Mesendoderm (in vitro differentiated cells): ENCODE measurements at places on chromosomes 11 and 22.

GRCh38 chr11:113351068-113351450, 36.5 kb upstream of the ANKK1 start:
- no peak for DNase-seq
- no peak overlapping the region for H3K27ac ChIP-seq
- H3K36me3 ChIP-seq = no peaks in the 10 kb centered on the region
- no peak overlapping the region for H3K4me3 ChIP-seq

DNA sequence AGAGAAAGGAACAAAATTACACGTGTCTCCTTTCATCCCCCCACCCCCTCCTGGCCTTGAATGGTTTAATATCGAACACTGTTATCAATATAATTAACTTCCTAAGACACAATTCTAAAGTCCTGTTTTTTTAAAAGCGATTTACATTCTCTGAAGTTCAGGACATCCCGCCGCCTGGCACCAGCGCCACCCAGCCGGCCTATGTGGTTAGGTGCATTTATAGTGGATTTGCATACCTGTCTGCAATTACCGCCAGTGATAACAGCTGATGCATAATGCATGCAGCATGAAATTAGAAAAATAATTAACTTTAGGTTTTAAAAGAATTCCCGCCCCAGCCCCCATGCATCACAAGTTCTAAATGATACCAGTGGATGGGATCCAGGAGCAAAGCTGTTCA, 58.6 kb downstream of the MACROD1 start:
- no peak for DNase-seq
- no peaks in the 10 kb centered on the region for H3K36me3 ChIP-seq

GRCh38 chr11:20668131-20668809, 1.1 kb upstream of the NELL1 start:
- no peak overlapping the region for H3K27ac ChIP-seq
- no peak overlapping the region for H3K4me3 ChIP-seq
- peaks cover 3% of the 10 kb centered on the region for H3K4me1 ChIP-seq
- H3K27me3 ChIP-seq = peaks cover 38% of the 10 kb centered on the region
- DNase-seq = no peak

DNA sequence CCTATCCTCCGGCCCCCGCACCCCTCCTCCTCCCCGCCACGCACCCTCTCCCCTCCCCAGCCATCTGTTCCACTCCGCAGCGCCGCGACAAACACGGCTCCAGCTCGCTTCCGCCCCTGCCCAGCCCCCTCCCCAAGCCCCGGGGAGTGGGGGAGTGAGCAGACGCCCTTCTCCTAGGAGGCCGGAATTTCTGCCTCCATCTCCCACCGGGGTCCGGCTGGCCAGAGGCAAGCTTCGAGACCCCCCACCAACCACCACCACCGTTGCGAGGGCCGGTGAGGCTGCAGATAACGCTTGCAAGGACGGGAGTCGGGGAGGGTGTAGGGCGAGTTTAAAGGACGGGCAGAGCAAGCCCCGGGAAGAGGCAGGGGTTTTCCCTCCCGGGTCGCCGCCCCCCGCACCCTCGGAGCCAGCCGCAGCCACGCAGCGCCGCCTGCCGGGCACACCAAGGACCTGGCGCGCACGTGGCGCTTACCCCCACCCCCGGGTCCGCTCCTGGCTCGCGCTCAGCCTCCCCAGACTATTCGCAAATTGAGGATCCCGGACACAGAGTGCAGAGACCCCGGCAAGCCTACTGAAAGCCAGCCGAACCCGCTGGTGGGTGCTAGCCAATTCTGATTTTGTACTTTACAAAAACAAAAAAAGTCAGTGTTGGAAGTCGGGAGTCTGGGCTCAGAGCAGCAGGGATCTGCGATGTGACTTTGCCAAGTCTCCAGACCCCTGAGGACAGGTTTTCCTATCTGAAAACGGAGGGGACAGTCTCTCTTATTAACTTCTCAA, 22.6 kb downstream of the RTN4RL2 start:
- peak; percentile 69 for DNase-seq
- H3K27me3 ChIP-seq = peaks cover 3% of the 10 kb centered on the region
- peak overlapping the region; percentile 8 for H3K4me3 ChIP-seq
- H3K4me1 ChIP-seq = peaks cover 4% of the 10 kb centered on the region
- no peaks in the 10 kb centered on the region for H3K36me3 ChIP-seq

DNA sequence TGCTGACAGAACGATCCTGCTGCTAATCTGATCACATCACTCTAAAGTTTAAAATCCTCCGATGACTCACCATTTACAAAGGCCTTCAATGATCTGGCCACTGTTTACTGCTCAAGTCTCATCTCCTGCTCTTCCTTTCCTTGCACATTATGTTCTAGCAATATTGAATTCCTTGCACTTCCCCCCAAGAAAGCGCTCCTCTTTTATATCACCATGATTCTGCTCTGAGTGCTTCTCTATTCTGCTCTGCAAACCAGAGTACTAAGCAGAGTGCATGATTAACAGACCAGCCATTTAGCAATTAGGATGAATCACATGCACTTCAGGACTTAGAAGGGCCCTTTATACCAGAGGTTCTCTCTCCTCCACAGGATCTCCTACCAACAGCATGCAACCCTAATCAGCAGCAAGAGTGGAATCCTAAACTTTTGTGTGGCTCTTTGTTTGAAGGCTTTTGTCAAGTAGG, 1122.8 kb upstream of the CCDC90B start:
- H3K27ac ChIP-seq = no peak overlapping the region
- DNase-seq = peak; percentile 70
- no peaks in the 10 kb centered on the region for H3K36me3 ChIP-seq
- no peaks in the 10 kb centered on the region for H3K27me3 ChIP-seq
- no peaks in the 10 kb centered on the region for H3K4me1 ChIP-seq

DNA sequence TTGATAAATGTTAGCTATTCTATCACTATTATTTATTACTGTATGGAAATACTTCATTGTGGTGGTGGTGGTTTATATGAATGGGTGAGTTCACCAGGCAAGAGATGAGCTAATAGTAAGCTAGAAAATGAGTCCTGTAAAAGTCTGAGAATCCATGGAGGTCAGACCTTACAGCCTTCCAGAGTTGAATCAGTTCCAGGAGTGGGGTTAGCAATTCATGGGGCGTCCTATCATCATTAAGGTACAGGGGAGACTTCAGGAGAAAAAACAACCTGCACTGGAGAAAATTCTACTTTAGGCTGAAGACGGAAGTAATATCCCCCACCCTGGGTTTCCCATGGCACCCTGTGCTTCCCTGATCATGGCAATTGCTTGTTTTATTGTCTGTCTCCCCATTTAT, 6.5 kb downstream of the SYT13 start:
- no peaks in the 10 kb centered on the region for H3K4me1 ChIP-seq
- DNase-seq = no peak
- no peaks in the 10 kb centered on the region for H3K27me3 ChIP-seq
- no peak overlapping the region for H3K27ac ChIP-seq

DNA sequence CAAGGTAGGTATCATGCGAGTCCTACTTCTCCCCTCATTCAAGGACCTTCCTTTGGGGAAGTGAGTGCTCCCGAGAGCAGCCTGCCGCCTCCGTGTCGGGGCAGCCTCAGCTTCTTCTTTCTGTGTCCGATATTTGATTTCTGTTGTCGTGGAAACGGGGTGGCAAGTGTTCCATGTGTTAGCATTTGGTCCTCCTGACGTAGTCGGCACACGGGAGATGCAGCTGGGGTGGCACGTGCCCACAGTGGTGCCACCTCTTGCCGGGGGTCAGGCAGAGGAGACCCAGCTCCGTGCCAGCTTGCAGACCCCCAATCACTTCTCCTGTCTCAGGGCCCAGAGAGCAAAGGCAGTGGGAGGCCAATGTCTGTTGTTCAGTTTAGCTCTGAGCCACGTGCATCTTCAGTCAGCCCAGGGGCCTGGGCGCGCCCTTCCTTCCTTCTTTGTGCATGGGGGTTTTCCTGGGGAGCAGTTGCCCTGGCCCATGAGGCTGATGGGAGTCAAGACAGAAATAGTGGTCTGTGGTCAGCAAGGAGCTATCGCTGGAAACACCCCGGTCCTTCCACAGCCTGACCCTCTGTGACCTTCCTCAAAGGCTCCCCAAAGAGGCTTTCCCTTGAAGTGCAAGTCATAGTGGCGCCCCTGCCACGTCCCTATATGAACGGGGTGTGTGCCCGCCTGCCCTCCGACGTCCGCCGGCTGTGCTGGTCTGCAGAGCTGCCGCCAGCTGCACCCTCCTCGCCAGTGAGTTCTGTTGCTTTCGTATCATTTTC, 44.5 kb downstream of the PARVB start:
- no peaks in the 10 kb centered on the region for H3K4me1 ChIP-seq
- no peak overlapping the region for H3K4me3 ChIP-seq
- H3K36me3 ChIP-seq = no peaks in the 10 kb centered on the region
- DNase-seq = no peak
- H3K27me3 ChIP-seq = no peaks in the 10 kb centered on the region

GRCh38 chr11:116043857-116044256, 539.6 kb upstream of the CADM1 start:
- DNase-seq = no peak
- no peak overlapping the region for H3K27ac ChIP-seq
- H3K27me3 ChIP-seq = no peaks in the 10 kb centered on the region

- H3K36me3 ChIP-seq = no peaks in the 10 kb centered on the region
- DNase-seq = peak; percentile 66
- H3K4me3 ChIP-seq = no peak overlapping the region
- H3K27me3 ChIP-seq = no peaks in the 10 kb centered on the region
These were observed 5.0 kb downstream of the UQCR10 start for GRCh38 chr22:29772170-29772641.

GRCh38 chr22:42171946-42172719, 41.5 kb upstream of the CYP2D6 start:
- peaks cover 22% of the 10 kb centered on the region for H3K4me1 ChIP-seq
- DNase-seq = no peak
- H3K27ac ChIP-seq = no peak overlapping the region
- H3K27me3 ChIP-seq = no peaks in the 10 kb centered on the region
- no peak overlapping the region for H3K4me3 ChIP-seq
- H3K36me3 ChIP-seq = no peaks in the 10 kb centered on the region

- no peaks in the 10 kb centered on the region for H3K27me3 ChIP-seq
- H3K27ac ChIP-seq = no peak overlapping the region
These were observed 31.2 kb downstream of the C22orf42 start for GRCh38 chr22:32127904-32128303.

DNA sequence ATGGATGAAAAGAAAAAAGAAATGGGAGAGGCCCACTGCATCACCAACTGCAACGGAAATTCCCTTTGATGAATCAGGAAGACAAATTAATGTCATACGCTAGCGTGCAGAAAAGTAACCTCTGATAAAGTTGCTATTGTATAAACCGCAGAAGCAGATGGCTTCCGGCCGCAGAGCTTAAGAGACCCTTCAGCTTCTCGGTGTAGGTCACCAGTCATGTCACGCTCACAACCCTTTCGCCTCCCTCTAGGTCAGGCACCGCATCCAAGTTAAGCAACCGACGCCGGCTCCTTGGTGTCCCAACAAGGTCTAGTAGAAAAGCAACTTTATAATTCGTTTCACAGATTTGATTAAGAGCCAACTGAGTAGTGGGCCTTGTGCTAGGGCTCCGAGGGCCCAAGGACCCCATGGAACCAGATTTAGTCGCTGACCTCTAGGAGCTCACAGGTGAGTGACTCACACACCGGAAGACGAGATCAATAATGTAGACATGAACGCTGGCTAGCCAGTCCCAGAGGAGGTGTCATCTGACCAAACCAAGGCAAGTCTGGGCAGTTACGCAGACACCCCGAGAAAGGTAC, 1.2 kb upstream of the ZFP91 start:
- peak overlapping the region; percentile 83 for H3K27ac ChIP-seq
- H3K4me3 ChIP-seq = peak overlapping the region; percentile 96
- H3K27me3 ChIP-seq = no peaks in the 10 kb centered on the region
- H3K36me3 ChIP-seq = no peaks in the 10 kb centered on the region

GRCh38 chr11:85379066-85379465, 248.1 kb downstream of the DLG2 start:
- H3K4me1 ChIP-seq = no peaks in the 10 kb centered on the region
- no peaks in the 10 kb centered on the region for H3K27me3 ChIP-seq
- H3K36me3 ChIP-seq = no peaks in the 10 kb centered on the region
- DNase-seq = no peak

- peaks cover 2% of the 10 kb centered on the region for H3K4me1 ChIP-seq
- no peaks in the 10 kb centered on the region for H3K27me3 ChIP-seq
- DNase-seq = no peak
- no peaks in the 10 kb centered on the region for H3K36me3 ChIP-seq
These were observed 12.4 kb downstream of the NF2 start for GRCh38 chr22:29615705-29616327.

GRCh38 chr22:17091851-17092250, 7.1 kb downstream of the IL17RA start:
- no peak overlapping the region for H3K4me3 ChIP-seq
- no peaks in the 10 kb centered on the region for H3K27me3 ChIP-seq
- H3K36me3 ChIP-seq = no peaks in the 10 kb centered on the region
- no peaks in the 10 kb centered on the region for H3K4me1 ChIP-seq
- DNase-seq = no peak

DNA sequence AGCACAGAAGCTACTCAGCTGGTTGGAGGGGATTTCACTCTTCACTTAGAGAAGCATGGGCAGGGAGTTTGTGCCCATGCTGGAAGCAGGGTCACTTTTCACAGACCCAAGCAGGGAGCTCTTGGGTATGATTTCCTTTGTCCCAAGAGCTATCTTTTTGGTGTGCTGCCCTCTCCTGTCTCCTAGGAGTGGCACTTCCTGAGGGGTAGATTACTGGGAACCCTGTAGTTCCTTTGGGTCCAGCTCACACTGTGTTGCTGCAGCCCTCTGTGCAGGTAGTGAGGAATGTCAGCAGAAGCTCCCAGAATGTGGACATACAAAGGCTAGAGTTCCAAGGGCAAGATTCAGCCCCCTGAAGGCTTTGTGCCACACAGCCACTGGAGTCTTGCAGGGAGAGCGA, 537.1 kb upstream of the ANO3 start:
- DNase-seq = peak; percentile 60
- H3K36me3 ChIP-seq = no peaks in the 10 kb centered on the region
- H3K4me3 ChIP-seq = no peak overlapping the region
- H3K4me1 ChIP-seq = no peaks in the 10 kb centered on the region

DNA sequence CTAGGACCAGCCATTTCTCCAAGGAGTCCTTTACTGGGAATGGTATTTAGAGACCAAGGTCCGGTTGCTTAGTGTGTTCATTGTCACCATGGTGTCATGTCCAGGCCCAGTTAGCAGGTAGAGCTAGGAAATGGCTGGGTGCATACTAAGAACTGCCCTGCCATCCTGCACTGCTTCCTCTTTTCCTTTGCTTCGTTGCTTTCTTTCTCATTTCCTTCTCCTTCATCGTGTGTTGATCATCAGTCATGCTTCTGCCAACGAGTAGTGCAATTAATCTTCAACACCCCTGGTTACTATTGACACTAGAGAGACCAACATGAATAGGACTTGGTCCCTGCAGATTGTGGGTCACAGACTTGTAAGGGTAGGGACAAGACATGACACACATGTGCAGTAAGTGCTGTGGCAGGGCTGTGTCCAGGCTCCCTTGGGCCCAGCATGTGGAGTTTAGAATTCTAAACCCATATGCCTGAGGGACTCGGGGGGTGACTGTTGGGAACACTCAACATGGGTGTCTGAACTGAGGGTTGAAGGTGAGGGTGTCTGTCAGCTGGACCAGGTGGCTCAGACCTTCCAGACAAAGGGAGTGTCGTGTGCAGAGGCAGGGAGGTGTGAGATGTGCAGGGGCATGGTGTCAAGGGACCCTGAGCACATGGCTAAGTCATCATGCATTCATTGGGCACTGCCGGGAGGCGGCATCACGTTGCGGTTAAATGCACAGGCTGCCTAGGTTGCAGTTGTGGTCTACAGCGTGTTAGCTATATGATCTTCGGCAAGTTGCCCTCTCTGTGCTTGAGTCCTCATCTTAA, 42.6 kb downstream of the ST14 start:
- DNase-seq = no peak
- no peak overlapping the region for H3K27ac ChIP-seq
- H3K36me3 ChIP-seq = no peaks in the 10 kb centered on the region
- H3K27me3 ChIP-seq = no peaks in the 10 kb centered on the region
- H3K4me3 ChIP-seq = no peak overlapping the region
